Lower leg skin (tissue), 4 donors: ENCODE measurements at places on chromosomes 6 and 20. TPM values are rescaled to one million over a fixed set of nuclear protein-coding genes. Genes with fewer than 3 reads are reported as not detected.

The SLC13A3 gene
- 2.2 TPM for total RNA-seq

The MPIG6B gene
- total RNA-seq: 10.5 TPM

- no peak for DNase-seq
These were observed 103.0 kb downstream of the PLEKHG1 start for GRCh38 chr6:150702675-150703074.

- no peak for DNase-seq
These were observed 204.5 kb downstream of the FNDC1 start for GRCh38 chr6:159373670-159374069.

DNA sequence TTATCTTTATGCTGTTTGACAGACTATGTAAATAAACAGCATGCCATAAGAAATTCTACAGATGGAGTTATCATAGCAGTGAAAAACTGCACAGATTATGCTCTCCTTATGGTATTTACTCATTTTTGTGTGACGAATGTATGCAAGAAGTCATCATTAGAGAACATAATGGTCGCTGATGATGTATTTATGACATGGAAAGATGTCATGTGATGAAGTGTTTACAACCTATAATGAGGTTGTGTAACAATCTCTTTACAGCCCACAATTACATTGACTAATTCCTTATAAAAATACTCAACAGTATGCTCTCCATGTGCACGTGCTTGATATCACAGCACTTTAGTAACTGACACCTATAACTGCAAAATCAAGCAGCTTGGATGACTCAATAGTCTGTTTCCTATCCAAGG is 192.4 kb downstream of the BMP2 start:
- DNase-seq: no peak

- DNase-seq: no peak
These were observed 13.5 kb upstream of the CNR1 start for GRCh38 chr6:88179692-88180091.

DNA sequence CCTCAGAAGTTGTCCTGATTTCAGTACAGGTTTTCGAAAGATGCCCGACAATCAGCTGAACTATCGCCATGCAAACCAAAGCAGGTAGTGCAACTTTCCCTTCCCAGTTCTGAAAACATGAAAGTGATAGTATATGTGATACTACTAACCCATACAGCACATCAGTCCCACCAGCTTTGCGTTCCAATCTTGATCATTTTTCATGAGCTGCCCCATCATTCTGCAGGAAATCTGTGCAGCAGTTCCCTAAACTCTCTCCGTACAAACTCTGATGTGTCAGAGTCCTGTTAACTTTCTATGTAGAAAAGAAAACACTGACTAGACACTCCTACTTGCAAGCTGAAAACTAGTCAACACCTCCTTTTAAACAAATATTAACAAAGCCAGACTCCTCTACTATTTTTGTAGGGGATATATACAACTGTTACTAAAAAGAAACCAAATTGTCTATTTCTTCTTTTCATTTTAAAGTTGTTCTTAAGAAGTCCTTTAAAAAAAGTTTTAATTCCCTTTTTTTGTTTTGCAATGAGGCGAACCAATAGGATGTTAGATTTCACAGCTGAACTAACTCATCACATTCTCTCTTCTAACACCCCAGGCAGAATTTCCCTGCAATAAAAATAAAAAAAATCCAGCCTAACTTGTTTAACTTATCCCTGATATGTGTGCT is 99.6 kb upstream of the DST start:
- no peak for DNase-seq

GRCh38 chr20:24769878-24770627 is 179.0 kb upstream of the CST7 start:
- DNase-seq: no peak

DNA sequence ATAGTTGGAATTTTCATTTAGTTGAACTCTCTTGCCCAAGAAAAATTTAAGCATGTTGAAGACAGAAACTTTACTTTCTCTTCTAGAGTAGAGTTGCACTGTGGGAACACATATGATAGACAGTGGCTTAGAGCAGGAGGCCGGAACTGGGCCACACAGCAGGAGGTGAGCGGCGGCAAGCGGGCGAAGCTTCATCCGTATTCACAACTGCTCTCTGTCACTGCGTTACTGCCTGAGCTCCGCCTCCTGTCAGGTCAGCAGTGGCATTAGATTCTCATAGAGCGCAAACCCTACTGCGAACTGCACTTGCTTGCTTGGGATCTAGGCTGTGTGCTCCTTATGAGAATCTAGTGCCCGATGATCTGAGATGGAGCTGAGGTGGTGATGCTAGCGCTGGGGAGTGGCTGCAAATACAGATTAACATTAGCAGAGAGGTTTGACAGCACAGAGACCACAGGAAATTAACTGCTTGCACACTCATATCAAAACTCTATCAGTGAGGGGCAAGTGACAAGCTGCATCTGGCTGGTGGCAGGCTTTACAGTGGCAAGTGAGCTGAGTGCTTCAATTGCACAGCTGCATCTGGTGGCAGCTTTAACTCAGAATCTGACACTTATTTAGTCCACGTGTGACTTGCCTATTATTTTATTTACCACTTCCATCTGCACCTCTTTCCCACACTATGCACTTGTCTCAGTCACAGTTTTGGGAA is 174.9 kb upstream of the C6orf118 start:
- DNase-seq: no peak

GRCh38 chr20:18822832-18823231 is 9.2 kb downstream of the SCP2D1 start:
- no peak for DNase-seq

GRCh38 chr6:112780498-112781096 is 433.5 kb downstream of the RFPL4B start:
- DNase-seq: peak; percentile 91

GRCh38 chr20:13029687-13030375 is 21.1 kb downstream of the SPTLC3 start:
- peak; percentile 70 for DNase-seq
